Nasal cavity respiratory epithelium epithelial cell of viscerocranial mucosa (primary cell): ENCODE measurements at places on chromosomes 11 and 22. TPM values are rescaled to one million over a fixed set of nuclear protein-coding genes. Genes with fewer than 3 reads are reported as not detected.

Gene BUD13
- total RNA-seq, result 10.9 and 14.7 TPM in 2 replicates

Gene PANX3
- total RNA-seq, result not detected in 2 replicates

Gene PNPLA5
- total RNA-seq, result not detected in 2 replicates

Gene DDTL
- 0.28 and 1.7 TPM in 2 replicates for total RNA-seq

Gene SUSD2
- under 0.01 and 0.36 TPM in 2 replicates for total RNA-seq

Gene CARD18
- total RNA-seq, result 1.0 TPM in 1 of 2 replicates, not detected in the other

Gene OR2AG1
- not detected in 2 replicates for total RNA-seq

Gene FOLR2
- total RNA-seq, result not detected in 2 replicates

Gene FGF4
- not detected in 2 replicates for total RNA-seq

Gene PICALM
- total RNA-seq, result 310 and 343 TPM in 2 replicates

Gene PRG2
- total RNA-seq, result not detected in 2 replicates
